ENCODE measurements at places on chromosomes 11 and 22.

DNA sequence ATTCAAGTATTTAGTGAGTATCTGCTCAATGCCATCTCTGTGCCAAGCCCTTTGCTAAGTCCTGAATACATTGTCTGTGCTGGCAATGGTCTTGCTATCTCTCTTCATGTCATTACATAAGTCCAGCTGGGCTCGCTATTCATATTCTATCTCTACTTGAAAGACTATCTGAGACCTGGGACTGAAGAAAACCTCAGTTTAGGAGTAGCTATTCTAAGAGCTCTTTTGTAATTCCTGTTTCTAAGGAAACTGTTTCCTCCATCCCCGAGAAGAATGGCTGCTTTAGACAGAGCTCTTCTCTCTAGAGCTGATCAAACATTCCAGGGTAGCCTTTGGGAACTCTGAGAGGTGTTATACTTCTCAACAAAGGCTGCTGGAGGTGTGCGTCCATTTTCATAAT is 33.0 kb downstream of the SLC17A6 start:
- no peak for DNase-seq

DNA sequence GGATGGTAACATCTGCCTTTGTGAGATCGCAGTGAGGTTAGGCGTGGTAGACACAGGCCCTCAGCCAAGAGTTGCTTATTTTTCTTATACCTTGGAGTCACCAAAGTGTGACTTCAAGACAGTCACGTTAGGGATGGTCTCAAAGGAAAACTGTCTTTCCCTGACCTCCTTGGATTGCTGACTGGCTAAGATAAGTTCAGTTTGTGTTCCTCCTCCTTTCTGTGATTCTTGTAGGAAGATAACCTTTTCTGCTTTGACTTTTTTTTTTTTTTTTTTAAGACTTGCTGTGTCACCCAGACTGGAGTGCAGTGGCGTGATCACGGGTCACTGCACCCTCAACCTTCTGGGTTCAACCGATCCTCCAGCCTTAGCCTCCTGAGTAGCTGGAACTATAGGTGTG is 23.1 kb downstream of the TAB1 start:
- no peak for DNase-seq

DNA sequence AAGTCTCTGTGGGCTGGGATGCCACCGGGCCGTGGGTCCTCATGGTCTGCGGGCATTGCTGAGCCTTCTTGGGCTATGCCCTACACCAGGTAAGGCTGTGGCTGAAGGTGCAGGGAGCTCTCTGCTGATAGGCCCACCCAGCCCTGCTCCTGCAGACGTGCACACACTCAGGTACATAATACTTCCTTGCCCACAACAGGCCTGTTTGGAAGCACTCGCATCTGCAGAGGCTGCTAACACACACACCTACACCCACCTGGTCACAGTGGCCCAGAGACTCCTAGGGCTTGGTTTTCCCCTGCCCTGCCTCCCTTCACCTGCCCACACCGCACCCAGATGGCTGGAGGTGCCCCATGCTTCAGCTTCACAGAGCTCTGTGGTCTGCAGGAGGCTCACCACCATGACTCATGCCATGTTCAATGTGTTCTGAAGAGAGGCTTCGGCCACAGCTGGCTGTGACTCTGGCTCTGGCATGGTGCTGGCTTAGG is 72.8 kb upstream of the KCNQ1OT1 start:
- DNase-seq = no peak

- DNase-seq = no peak
Observed at GRCh38 chr11:99554232-99554903, 533.6 kb downstream of the CNTN5 start.

DNA sequence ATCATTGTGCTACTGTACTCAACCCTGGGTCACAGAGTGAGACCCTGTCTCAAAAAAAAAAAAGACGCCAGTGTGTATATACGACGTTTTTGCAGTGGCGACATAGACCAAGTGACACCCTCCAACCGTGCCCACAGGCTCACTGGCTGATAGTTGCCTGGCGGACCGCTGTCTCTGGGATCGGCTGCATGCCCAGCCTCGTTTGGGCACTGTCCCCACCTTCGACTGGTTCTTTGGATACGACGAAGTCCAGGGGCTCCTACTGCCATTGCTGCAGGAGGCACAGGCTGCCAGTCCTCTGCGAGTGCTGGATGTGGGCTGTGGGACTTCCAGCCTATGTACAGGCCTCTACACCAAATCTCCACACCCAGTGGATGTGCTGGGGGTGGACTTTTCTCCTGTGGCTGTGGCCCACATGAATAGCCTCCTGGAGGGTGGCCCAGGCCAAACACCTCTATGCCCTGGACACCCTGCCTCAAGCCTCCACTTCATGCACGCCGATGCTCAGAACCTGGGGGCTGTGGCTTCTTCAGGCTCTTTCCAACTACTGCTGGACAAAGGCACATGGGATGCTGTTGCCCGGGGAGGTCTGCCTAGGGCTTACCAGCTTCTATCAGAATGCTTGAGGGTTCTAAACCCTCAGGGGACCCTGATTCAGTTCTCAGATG is 1.3 kb downstream of the CSKMT start:
- no peak for DNase-seq

GRCh38 chr11:70066628-70067027 is 11.5 kb upstream of the ANO1 start:
- no peak for DNase-seq

DNA sequence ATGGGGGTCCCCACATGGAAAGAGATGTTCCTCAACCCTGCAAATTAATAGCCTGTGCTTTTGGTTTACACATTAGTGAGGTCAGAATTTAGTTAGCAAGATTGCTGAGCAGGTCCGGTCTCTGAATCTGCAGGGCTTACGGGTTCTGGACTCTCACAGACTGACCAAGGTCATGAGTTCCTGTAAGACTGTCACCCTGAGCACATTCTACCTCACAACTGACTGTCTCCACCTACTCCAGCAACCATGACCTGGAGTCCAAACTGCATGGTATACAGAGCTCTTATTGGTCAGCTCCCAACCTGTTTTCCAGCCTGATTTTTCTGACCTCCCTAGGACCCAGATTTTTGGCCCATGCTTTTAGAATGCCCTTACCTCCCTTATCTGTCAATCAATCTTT is 28.2 kb downstream of the DKK3 start:
- DNase-seq = no peak

GRCh38 chr22:42016111-42016510 is 17.5 kb downstream of the WBP2NL start:
- no peak for DNase-seq

- peak; percentile 65 for DNase-seq
Observed at GRCh38 chr11:69055598-69056516, 7.1 kb downstream of the TPCN2 start.

- DNase-seq = no peak
Observed at GRCh38 chr11:72141066-72141465, 5.5 kb downstream of the FOLR3 start.

DNA sequence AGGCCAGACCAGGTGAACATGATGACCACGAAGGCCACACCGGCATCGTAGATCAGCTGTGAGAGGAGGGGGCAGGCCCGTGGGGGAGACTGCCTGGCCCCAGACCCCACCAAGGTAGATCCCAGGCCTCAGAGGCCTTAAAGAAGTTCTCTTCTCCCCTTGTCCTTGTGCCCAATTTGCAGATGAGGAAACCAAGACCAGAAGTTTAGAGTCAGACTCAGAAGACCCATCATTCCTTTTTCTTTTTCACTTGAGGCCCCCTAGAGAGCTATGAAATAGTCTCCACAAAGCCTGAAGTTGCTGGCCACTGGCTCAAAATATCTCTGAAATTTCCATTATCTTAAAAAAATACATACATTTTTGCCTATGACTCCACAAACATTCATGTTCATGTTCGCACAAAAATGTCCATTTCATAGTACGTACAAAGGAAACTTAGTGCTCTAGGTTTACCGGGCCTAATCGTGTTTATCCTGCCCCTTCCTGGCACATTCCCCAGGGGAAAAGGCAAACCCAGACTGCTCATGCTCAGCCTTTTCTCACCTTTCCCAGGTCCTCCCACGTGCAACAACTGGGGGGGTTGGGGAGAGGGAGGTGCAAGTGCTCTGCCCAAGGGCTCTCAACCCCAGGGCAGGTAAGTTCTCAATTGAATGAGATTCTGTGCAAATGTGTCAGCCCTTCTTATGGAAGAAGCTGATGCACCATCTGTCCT is 19.2 kb downstream of the SLC43A1 start:
- no peak for DNase-seq

DNA sequence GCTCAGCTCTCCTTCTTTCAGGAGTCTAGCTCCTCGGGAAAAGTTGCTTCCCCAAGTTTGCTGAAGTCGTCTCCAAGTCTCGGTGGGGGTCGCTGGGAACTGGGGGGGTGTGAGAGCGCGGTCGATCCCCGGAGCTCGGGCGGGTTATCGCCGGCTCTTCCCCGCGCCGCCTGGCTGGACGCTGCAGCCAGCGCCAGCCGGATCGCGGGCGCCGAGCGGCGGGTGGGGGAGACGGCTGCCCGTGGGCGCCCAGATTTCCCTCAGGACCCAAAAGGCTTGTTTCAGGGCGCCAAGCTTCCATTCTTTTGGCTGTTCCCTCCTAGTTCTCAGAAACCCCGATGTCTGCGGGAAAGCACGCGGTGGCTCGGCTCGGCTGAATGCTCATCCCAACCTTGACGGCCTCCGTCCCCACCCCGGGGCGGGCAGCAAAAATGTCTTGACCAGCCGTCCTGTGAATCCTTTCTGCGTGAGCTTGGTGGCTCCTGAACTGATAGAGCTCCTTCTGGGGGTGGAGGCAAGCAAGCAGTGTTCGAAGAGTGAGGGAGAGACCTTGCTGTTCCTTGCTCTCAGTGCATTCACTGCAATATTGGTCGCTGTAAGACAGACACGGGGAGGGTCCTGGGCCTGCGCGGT is 1.7 kb downstream of the ZBTB16 start:
- no peak for DNase-seq

DNA sequence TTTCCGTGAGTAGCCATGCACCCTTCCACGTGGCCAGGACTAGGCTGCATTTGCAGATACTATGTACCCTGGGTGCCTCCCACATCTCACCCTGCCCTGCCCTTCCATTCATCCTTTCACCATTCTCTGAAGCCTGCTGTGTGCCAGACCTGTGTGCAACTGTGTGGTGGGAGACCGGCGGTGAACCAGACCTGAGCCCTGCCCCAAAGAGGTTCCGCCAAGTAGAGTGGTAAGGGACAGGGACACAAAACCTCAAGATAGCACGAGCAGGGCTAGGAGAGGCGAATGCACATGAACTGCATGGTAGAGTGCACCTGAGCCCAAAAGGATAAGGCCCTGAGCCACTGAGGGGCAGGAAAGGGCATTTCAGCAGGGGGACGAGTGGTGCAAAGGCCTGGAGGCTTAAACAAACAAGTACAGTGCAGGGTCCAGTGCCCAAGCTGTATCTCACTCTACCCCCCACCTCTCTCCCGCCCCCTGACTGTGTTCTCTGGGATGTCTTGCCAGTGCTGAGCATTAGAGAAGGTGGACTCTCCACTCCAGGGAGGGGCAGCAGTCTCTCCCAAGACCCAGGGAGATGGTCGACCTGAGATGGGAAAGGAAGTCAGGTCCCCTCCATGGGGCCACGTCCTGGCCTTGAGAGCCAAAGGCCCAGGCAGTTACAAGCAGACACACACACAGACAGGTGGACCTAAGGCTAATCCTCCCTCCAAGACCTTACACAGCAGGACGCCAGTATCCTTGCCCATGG is 14.1 kb upstream of the ARAP1 start:
- DNase-seq = no peak
